ENCODE measurements at places on chromosomes 4 and X.

DNA sequence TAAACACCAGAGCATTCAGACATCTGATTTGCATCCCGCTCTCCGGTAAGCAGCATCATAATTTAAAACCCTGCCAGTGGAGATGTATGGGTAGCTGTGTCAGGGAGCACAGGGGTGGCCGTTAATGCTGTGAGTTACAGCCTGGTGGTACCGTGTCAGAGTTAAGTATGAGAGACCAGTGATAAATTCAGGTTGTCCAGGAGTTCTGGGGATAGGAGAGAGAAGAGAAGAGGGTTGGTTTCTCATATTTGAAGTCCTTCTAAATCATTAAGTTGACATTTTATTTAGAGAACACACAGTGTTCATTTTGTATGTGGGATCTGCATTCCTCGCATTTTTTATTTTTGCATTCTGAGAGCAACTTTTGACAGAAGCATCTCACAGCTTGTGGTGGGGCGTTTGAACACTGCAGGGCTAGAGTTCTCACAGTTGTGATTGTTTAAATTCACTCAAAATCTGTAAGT is 157.6 kb downstream of the DCLK2 start:
- H3K4me1 ChIP-seq, result no peaks in the 10 kb centered on the region
- no peak for DNase-seq
- H3K4me3 ChIP-seq, result no peak overlapping the region
- H3K36me3 ChIP-seq, result no peaks in the 10 kb centered on the region
- H3K27ac ChIP-seq, result no peak overlapping the region

GRCh38 chrX:151633157-151633556 is 62.1 kb upstream of the PRRG3 start:
- DNase-seq, result no peak
- H3K4me1 ChIP-seq, result no peaks in the 10 kb centered on the region
- H3K4me3 ChIP-seq, result no peak overlapping the region
- no peaks in the 10 kb centered on the region for H3K36me3 ChIP-seq
- H3K27me3 ChIP-seq, result no peaks in the 10 kb centered on the region
- no peak overlapping the region for H3K27ac ChIP-seq

DNA sequence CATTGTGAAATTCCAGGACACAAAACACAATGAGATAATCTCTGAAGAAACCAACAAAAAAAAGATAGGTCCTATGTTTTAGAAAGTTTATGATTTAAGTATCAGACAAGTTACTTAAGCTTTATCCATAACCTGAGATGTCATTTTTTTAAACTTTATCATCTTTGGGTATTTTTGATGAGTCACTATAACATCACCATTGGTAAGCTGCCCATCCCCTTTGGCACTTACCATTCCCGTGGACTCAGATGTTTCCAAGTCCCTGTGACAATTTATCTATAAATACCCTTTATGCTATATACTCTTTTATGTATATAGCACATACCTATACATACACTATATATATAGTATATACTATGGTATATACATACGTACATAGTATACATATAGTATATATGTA is 198.9 kb upstream of the GEMIN8 start:
- H3K4me3 ChIP-seq, result no peak overlapping the region
- DNase-seq, result no peak
- H3K27ac ChIP-seq, result no peak overlapping the region
- no peaks in the 10 kb centered on the region for H3K27me3 ChIP-seq
- no peaks in the 10 kb centered on the region for H3K4me1 ChIP-seq

DNA sequence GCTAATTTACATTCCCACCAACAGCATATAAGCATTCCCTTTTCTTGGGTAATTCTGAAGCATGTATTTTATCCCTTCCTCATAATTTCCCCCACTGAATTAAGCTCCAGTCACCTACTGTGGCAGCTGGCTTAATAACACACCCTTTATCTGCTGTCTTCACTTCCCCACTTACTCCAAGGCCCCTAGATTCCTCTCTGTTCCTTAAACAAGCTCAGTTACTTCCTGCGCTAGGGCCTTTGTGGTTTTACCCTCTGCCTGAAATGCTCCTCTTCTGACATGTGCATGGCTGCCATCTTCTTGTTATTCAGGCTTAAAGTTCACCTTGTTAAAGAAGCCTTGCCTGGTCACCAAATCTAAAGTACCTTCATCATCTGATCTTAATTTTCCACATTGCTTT is 47.2 kb upstream of the RPS6KA3 start:
- H3K36me3 ChIP-seq, result no peaks in the 10 kb centered on the region
- no peak for DNase-seq
- H3K27ac ChIP-seq, result peak overlapping the region; percentile 83
- H3K4me3 ChIP-seq, result no peak overlapping the region

DNA sequence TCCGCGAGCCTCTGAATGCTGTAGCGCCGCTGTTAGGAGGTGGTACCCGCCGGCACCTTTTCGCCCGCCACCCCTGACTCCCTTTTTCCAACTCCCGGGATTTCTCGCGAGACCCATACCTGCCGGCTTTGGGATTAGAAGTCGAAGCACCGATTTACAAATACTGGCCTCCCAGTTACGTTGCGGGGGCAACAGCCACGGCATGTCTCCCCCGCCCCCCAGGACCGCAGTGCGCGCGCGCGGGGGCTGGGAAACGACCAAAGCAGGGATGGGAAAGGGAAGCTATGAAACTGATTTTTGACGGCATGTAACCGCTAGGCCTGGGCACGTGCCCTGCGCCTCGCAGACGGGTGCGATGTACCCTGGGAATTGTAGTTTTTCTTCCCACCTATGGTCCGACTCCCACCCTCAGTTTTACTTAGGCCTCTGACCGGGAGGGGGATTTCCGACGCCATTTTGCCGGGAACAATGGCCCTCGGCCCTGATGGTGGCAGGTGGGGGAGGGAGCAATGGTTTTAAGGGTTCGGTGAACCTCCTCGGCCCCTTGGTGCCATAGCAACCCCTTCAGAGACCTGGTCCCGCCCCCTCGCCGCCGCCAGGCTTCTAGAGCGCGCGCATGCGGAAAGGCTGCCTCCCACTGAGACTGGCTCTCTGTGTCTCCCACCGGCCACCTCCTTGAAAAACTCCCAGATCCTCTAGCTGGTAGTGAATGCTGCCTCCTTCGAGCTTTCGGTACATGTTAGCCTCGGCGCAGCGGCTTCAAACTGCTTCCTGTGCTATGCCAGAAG is 772 bp upstream of the WNK3 start:
- H3K4me1 ChIP-seq, result no peaks in the 10 kb centered on the region
- H3K36me3 ChIP-seq, result no peaks in the 10 kb centered on the region
- H3K27ac ChIP-seq, result no peak overlapping the region
- H3K27me3 ChIP-seq, result peaks cover 5% of the 10 kb centered on the region

GRCh38 chr4:71006203-71006907 is 12.9 kb downstream of the DCK start:
- H3K27ac ChIP-seq, result no peak overlapping the region
- no peak overlapping the region for H3K4me3 ChIP-seq
- DNase-seq, result no peak

DNA sequence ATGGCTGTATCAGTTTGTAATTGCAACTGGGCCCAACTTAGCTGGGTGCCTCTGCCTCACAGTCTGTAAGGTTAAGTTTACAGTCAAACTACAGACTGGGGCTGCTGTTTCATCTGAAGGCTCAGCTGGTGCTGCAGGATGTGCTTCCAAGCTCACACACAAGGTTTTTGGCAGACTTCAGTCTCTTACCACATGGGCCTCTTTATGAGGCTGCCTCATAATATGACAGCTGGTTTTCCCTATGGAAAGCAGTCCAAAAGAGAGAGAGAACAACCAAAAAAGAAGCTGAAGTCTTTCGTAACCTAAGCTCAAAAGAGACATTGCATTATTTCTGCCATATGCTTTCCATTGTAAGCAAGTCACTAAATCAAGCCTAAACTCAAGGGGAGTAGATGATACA is 271.7 kb downstream of the DCTD start:
- peaks cover 14% of the 10 kb centered on the region for H3K4me1 ChIP-seq
- no peak overlapping the region for H3K27ac ChIP-seq
- no peaks in the 10 kb centered on the region for H3K27me3 ChIP-seq

DNA sequence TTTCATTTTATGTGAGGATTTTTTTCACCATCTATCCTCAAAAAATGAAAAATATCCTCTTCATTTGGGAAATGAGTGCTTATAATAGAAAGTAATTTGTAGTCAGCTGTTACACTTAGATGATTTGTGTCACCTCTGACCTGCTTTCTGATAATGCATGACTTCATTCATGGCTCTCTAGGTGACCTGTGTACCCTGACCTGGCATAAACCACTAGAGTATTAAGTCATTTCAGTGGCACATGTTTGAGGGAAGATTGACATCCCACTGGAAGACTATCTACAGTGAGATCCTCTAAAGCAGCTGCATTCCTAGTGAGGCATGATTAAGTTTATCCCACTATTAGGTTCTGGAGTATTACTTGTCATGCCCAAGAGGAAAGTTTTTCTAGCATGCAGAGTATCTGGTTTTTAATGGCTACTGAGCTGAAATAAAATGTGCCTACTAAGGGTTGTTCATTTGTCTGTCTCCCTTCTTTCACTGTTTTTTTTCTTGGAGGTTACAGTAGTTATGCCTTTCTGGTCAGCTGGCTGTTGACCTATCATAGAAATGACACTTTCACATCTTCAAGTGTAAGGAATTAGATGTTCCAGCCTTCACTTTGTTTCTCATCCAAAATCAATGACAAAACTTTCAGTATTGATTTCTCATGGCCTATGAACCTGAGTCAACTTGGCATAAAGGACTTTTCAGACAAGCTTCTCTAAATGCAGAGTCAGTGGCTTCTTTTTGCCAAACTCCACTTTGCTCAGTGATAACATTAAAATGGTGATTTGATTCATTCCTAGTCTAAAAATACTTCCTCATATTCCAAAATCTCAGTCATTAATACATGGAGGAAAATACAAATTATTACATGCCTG is 33.1 kb downstream of the TET2 start:
- H3K27me3 ChIP-seq, result no peaks in the 10 kb centered on the region
- H3K4me3 ChIP-seq, result no peak overlapping the region
- no peak overlapping the region for H3K27ac ChIP-seq
- H3K36me3 ChIP-seq, result no peaks in the 10 kb centered on the region

- no peak overlapping the region for H3K27ac ChIP-seq
- H3K27me3 ChIP-seq, result no peaks in the 10 kb centered on the region
- no peaks in the 10 kb centered on the region for H3K36me3 ChIP-seq
- H3K4me3 ChIP-seq, result no peak overlapping the region
- H3K4me1 ChIP-seq, result no peaks in the 10 kb centered on the region
- no peak for DNase-seq
These were observed 219.6 kb upstream of the MAOA start for GRCh38 chrX:43436517-43436916.

- H3K27ac ChIP-seq, result no peak overlapping the region
- no peak overlapping the region for H3K4me3 ChIP-seq
- no peak for DNase-seq
- no peaks in the 10 kb centered on the region for H3K36me3 ChIP-seq
- no peaks in the 10 kb centered on the region for H3K4me1 ChIP-seq
These were observed 105.7 kb upstream of the PDLIM3 start for GRCh38 chr4:185640811-185641675.

DNA sequence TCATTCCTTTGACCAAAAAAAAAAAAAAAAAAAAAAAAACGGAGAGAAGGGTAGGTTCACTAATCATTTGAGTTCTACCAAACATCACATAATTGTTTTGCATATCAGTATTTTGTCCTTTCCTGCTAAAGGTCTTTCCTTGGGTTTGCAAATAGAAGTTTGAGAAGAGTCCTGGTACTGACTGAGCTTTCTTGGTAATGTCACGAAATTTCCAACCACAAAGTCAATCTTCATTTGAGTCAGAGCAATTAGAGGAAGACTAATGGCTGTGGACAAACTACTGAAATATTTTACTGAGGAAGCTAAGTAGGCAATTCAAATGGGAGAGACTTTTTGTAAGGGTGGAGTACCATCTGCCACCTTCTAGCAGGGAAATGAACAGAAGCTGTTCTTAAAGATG is 21.7 kb upstream of the CD40LG start:
- H3K4me3 ChIP-seq, result no peak overlapping the region
- H3K4me1 ChIP-seq, result no peaks in the 10 kb centered on the region
- H3K27ac ChIP-seq, result no peak overlapping the region
- no peak for DNase-seq
- no peaks in the 10 kb centered on the region for H3K27me3 ChIP-seq

DNA sequence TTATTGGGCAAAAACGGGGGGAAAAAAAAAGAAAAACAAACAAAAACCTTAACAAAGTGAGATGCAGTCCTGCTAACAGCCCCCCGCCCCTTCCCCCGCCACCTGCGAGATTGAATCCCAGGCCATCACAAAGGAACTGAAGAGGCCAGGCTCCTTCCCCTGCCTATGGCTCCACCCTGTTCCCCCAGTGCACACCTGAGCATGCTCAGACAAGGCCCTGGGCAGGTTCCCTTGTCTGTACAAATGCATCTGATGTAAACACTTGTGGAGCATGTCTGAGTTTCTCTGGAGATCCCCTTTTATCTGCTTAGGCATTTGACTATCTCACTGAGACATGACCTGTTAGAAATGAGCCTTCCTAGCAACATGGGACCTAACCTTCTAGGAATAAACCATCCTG is 983.7 kb upstream of the PABPC4L start:
- no peak for DNase-seq
- H3K27ac ChIP-seq, result no peak overlapping the region
- H3K36me3 ChIP-seq, result no peaks in the 10 kb centered on the region
- H3K4me3 ChIP-seq, result no peak overlapping the region
- no peaks in the 10 kb centered on the region for H3K4me1 ChIP-seq
- H3K27me3 ChIP-seq, result no peaks in the 10 kb centered on the region

DNA sequence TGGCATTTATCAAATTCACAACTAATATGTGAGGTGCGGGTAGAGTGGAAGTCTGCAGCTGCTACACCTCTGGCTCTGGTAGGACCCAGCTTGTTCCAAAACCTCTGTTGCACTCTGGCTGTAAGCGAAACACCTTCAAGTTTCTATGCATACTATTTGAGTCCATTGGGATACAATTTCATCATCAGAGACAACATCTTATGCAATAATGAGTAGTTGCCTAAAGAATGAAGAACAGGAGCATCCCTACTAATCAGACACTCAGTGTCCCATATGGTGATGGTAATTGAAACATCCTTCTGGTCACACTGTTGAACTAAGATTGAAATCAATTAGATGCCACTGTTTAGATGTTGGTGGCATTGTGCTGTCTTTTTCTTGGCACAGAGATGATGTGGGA is 178.4 kb downstream of the MGST2 start:
- no peak for DNase-seq
- no peak overlapping the region for H3K27ac ChIP-seq
- H3K27me3 ChIP-seq, result no peaks in the 10 kb centered on the region
- no peaks in the 10 kb centered on the region for H3K36me3 ChIP-seq
- no peak overlapping the region for H3K4me3 ChIP-seq

GRCh38 chrX:153351981-153352380 is 18.0 kb downstream of the ZNF275 start:
- DNase-seq, result no peak
- no peaks in the 10 kb centered on the region for H3K4me1 ChIP-seq
- no peak overlapping the region for H3K4me3 ChIP-seq

DNA sequence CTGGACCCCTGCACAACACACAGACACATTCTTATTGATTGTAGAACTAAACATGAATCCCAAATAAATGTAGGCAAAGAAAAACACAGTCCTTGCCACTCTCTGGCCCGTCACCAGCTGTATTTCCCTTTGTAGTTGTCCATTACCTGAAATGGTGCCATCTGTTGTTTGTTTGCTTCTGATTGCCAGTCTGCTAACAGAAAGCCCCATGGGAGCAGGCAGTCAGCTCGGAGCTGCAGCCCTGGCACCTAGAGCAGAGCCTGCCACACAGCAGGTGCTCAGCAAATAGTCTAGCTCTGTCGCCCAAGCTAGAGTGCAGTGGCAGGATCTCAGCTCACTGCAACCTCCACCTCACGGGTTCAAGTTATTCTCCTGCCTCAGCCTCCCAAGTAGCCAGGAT is 28.9 kb downstream of the CPLX1 start:
- H3K27ac ChIP-seq, result no peak overlapping the region
- no peak for DNase-seq
- no peak overlapping the region for H3K4me3 ChIP-seq
- peaks cover 48% of the 10 kb centered on the region for H3K27me3 ChIP-seq
- H3K36me3 ChIP-seq, result no peaks in the 10 kb centered on the region
